ENCODE measurements at places on chromosomes 13 and 19.

DNA sequence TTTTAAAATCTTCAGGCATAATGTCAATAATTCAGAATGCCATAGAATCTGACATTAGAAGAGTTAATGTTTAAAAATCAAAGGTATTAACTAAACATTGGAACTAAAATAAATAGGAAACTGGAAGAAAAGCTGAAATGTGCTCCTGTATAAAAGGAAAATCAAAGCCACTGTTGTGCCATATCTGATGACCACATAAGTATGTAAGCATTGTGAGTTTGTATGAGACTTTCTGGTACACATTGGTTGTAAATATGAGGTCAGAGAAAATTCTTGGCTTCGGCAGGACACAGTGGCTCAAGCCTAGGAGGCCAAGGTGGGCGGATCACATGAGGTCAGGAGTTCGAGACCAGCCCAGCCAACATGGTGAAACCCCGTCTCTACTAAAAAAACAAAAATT is 48.3 kb upstream of the INTS6 start:
- DNase-seq: no peak

- DNase-seq: no peak
Measured at GRCh38 chr19:51034704-51035103, at the start of gene KLK12. KLK12 (minus strand) TSS chr19:51035002; CDS start chr19:51034621, 381 bp downstream.

DNA sequence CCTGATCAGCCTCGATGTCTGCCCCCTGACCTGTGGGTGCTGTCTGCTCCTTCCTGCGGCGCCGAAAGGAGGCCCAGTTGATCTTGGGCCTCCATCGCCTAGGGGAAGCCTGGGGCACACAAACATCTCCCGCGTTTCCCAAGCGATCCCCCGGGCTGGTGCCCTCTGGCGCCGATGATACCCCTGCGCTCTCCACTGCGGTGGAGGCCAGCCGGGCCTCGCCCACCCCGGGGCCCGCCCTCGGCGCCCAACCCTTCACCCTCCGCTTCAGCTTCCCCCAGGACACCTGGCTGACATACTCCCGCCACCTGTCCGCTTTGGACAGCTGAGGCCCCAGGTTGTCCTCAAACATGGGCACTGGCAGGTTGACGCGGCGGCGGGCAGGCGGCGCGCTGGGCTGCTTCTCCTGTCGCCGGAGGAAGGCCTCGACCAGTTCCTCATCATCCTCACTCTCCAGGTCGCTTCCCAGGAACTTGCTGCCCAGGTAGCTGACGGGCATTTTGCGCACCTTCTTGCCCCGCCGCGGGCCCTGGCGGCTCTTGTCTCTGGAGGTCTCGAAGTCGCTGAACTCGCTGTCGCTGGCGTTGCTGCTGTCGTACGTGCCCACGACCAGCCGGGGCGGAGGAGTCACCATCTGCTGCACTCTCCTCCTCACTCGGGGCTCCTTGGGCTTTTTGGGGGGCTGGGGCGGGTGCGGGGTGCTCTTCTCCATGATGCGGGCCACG is 1.3 kb downstream of the CCDC8 start:
- DNase-seq: no peak

DNA sequence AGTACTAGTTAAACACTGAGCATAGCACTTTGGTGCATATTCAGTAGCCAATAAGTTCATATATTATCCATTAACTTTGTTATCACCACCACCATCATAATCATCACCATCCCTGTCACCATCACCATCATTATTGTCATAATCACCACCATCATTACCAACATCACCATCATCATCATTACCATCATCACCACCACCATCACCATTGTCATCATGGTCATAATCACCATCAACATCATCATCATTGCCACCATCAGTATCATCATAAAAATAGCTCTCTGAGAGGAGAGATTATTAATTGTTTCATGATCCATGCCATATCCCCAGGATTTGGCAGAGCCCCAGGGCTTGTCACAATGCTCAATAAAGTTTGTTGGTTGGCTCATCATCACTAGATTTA is 49.3 kb downstream of the MBD3L1 start:
- DNase-seq: no peak

DNA sequence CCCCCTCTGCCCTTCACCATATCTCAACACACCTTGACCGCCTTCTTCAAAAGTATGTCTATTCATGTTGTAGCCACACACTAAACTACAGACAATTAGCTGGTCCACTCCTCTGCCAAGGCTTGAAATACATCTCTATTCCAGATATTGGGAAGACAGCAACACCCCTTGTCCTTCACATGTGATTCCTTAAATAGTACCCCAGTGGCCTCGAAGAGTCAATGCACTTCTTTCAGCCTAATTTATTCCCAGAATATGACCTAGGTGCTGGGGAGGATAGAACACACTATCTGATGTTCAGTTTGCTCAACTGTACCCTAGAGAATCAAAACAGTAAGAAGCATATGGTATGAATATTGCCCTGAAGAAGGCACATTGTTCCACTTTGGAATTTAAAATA is 82.4 kb upstream of the DACH1 start:
- no peak for DNase-seq

- no peak for DNase-seq
Measured at GRCh38 chr13:113157206-113157928, 1.1 kb upstream of the PROZ start.

GRCh38 chr19:50830266-50831025 is 2.9 kb downstream of the KLK15 start:
- DNase-seq: no peak

DNA sequence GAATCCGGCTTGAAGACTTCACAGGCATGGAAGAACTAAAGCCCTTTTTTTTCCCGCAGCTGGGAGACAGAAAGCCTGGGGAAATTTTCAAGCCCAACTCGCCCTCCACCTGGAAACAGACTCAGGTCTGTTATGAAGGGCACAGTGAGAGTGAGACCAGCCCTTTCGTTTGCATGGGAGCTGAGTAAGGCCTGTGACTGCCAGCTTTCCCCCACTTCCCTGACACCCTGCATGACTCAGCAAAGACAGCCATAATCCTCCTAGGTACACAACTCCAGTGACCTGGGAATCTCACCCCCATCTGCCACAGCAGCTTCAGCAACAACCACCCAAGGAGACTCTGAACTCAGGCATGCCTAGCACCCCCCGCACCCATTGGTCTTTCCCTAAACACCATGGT is 87.6 kb upstream of the ZNF91 start:
- DNase-seq: no peak

GRCh38 chr19:28454083-28454482 is 758.9 kb downstream of the UQCRFS1 start:
- no peak for DNase-seq

All from stimulated activated CD4-positive, alpha-beta T cell treated with anti-CD3 and anti-CD28 coated beads, Interleukin-12 subunit alpha, Interleukin-12 subunit beta, amount 100 ng/mL, for 24 hours (primary cell).